ENCODE measurements at places on chromosomes 5 and 9.
A peak's percentile ranks its signal among the peaks of the same experiment; 100 is the strongest.

DNA sequence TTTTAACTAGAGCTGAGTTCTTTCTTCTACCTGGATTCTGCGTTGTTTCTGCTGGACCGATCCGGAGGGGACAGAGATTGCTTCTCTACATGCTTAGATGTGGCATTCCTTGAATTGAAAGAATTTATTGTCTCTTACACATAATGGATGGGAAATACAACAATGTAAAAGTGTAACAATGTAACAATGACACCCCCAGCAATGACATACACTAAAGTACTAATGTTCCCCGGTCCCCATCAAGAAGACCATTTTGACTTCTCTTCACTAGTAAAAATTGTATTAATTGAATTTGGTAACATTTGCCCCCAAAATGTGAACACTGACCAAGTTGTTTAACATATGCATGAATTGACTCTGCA, 760.2 kb downstream of the TAF11L14 start:
- no peak for DNase-seq

GRCh38 chr5:139895647-139896046, 100.0 kb downstream of the PSD2 start:
- DNase-seq, result peak; percentile 39

DNA sequence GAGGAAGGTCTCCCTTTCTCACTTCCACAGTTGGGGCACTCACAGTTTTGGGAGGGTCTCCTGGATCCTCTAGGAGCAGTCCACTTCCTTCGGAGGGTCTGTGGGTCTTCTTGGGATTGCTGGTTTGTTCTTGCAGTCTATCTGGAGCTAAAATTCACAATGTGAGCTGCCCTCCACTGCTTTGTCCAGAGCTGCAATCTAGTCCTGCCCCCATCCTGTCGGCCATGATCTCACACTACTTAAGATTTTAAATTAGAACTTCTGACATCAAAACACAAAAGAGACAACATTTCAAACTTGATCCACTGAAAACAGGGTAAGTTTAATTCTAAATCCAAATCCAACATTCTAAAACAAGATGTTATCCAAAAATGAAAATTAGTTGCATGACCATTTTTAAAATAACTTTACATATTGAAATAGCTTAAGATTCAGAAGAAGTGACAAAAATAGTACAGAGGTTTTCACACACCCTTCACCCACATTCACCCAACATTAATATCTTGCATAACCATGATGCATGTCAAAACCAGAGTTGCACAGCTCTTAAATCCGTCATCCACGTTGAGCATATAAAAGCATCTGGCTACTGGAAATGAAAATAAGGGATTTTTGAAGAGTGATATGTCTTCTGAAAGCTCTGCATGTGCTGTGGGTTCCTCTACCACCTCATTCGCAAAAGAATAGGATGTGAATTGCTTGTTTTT, 113.7 kb upstream of the EPB41L4A start:
- no peak for DNase-seq

GRCh38 chr9:126794441-126794840, 10.4 kb upstream of the ZBTB43 start:
- DNase-seq, result no peak

DNA sequence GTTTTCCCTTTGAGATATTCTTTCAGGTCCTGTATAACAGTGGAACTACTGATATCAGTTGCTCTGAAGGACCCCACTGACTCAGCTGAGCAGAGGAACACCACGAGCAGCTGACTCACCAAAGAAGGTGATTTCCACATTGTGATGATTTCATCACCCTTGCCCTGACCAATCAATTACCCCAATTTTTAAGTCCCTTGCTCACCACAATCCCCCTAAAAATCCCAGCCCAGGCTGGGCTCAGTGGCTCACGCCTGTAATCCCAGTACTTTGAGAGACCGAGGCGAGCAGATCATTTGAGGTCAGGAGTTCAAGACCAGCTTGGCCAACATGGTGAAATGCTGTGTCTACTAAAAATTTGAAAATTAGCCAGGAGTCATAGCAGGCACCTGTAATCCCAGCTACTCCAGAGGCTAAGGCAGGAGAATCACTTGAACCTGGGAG, 125.3 kb upstream of the ABCA1 start:
- DNase-seq, result no peak

GRCh38 chr9:132041798-132042197, 37.9 kb downstream of the MED27 start:
- no peak for DNase-seq

GRCh38 chr5:71907608-71908145, 188.6 kb downstream of the CARTPT start:
- DNase-seq, result no peak

- DNase-seq, result peak; percentile 44
Measured at GRCh38 chr9:18569941-18570630, 96.1 kb downstream of the ADAMTSL1 start.

- DNase-seq, result no peak
Measured at GRCh38 chr9:88476491-88477271, 58.3 kb upstream of the NXNL2 start.

DNA sequence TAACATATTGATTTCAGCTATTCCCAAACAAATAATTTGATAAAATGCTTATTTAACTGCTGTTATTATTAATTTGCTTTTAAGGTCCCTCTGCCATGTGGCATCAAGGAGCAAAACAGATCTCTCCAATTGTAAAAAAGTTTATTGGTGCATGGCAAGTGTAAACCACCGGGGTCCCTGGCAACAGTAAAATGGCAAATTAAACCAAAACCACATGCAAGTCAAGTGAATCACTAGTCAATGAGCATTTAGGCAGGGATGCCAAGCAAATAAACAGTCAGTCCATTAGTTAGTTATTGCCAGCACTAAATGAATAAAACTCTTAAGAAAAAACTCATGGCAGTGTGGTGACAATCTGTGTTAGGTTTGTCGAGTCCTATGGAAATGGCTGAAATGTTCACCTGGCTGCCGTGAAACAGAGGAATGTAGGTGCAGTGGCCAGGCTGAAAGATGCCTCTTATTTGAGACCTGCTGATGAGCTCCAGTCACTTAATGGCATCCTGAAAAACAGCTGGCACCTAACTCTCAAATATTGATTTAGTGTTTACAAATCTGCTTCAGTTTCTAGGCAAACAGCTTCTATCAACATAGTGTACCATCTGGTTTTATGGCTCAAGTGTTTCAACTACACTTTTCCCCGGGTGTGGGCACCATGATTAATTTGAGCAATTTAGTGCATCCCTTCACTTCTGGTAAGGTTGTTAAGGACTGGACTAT, 296.5 kb upstream of the ITGA1 start:
- no peak for DNase-seq

- no peak for DNase-seq
Measured at GRCh38 chr5:11527652-11528349, 376.4 kb downstream of the CTNND2 start.

- DNase-seq, result peak; percentile 35
Measured at GRCh38 chr9:133054194-133054890, 7.4 kb upstream of the CEL start.

DNA sequence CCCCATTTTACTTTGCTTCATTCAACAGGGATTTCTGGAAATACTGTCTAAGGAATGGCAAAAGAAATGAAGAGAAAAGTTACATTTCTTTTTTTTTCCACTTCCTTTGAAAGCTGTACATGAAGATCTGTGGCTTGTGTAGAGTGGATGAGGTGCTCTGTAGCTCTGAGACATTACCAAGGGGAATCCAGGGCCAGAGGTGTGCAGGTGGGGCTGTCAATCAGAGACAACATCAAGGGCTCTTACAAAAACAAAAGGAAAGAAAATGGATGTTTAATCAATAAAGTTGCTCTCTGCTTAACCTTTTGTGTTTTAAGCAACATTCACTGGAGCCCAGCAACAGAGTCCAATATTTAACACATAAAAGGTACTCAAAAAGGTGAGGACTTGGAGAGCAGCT, 391.1 kb downstream of the TMEM38B start:
- no peak for DNase-seq

- peak; percentile 68 for DNase-seq
Measured at GRCh38 chr9:98707166-98708102, 1.3 kb downstream of the GABBR2 start.

- DNase-seq, result peak; percentile 29
Measured at GRCh38 chr5:79237740-79238560, 2.0 kb downstream of the JMY start.

- DNase-seq, result no peak
Measured at GRCh38 chr9:134230092-134230941, 66.0 kb upstream of the RNU6ATAC start.

DNA sequence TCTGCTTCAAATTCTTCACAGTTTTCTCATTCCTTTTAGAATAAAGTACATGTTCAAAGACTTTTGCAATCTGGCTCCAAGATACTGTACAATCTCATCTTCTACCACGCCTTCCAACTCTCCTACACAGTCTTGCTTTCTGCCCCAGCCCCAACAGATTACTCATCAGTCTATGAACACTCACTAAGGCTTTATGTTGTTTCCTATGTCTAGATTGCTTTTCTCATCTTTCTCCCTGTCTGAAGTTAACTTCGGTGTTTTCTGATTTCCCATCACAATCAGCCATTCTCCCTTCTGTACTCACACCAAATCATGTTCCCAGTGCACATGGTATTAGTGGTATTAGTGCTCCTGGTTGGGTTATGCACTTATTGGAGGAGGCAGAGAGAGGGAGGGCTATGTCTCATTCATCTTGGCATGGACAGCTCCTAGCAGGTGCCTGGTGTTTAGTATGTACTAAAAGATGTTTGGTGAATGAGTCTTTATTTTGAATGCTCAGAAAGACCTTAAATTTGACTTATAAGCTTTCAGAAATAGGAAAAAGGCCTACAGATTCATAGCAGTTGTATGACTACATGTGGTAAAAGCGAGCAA, 44.0 kb upstream of the ZNF608 start:
- DNase-seq, result no peak

DNA sequence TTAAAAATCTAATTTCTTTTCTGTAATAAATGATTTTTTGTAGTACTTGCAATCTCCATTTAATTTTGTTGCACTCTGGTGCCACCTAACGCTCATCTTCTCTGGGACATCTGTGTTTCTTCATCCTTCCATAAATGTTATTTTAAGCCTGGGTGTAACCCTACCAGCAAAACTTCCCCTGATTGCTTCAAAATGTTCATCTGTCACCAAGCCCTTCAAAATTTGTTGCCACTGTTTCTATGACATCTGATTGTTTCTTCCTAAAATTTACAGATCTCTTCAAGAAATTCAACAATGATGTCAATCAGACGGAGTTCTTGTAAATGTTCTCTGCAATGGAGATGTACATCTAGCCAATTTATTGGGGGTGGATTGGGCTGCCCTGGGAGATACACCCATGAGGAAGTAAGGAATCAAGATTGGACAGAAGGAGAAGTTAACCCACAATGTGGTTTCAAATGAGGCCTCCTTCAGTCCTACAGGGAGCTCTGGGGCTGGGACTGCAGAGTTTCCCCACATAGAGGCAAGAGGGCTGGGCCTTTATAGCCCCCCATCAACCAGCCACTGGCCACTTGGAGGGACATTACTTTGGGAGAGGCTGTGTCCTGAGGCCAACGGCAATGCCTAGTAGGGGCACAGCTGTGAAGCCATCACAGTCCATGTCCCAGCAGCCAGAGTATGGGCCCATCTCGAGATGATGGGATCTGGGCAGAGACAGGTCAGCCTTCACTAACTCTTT, 23.3 kb downstream of the MCTP1 start:
- peak; percentile 78 for DNase-seq

DNA sequence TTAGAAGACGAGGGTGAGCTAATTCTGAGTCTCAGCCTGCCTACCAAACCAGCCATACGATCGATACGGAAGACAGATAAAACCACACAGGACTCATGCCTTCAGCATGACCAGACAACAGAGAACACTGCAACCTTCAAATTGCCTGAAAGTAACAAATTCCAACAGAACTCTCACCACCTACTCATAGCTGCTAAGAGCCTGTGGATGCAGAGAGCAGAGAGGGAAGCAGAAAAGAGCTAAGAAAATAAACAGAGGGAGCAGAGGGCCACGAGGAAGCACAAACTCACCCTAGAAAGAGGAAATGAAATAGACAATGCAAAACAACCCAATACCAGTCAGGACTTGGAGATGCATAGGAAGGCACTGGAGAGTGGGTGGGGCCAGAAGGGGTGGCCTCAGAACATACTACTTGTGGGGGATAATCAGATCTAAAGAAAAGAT, 86.7 kb upstream of the TAS2R1 start:
- DNase-seq, result no peak

- no peak for DNase-seq
Measured at GRCh38 chr5:108024986-108025385, 354.2 kb upstream of the EFNA5 start.

DNA sequence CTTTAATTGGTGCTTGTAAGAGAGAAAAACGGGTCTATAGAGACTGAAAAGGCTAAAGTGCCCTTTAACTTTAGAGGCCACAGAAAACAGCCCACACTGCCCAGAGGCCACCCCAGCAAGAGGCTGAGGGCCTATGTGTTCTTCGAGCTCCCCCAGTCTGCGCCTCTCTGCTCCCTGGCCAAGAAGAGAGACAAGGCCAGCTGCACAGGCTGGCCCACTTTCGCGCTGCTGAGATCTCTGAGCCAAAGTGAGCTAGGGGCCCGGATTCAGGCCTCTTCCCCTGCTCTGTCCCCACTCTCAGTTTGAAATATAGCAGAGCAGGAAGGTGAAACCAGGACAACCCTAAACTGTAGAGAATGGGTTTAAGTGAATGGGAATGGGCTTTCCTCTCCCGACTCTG, 132.0 kb upstream of the TRIM32 start:
- DNase-seq, result peak; percentile 93

DNA sequence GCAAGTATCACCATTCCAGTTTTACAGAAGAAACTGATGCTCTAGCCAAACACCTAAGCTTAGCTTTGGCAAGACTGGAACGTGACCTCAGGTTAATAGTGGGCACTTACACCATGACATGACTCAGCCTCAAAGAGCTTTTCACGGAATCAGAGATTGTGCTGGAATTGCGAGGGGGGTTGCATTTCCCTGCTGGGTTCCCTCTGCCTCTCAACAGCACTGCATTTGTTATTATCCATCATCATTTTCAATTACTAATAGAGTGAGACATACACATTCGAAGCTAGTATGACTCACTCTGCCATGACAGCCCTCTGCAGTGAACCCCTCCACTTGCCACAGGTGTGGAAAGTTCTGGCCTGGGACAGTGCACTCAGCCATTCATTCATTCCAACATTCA, 8.0 kb downstream of the SPOCK1 start:
- DNase-seq, result no peak

- DNase-seq, result no peak
Measured at GRCh38 chr5:17713301-17713700, 79.0 kb downstream of the TAF11L14 start.
